Astrocyte of the spinal cord (primary cell): ENCODE measurements at places on chromosomes 16 and 17.
A peak's percentile ranks its signal among the peaks of the same experiment; 100 is the strongest.

- DNase-seq: no peak
These were observed 18.5 kb downstream of the MRPL45 start for GRCh38 chr17:38315497-38315896.

- no peak for DNase-seq
These were observed 89.0 kb downstream of the SLC39A11 start for GRCh38 chr17:73003487-73003886.

DNA sequence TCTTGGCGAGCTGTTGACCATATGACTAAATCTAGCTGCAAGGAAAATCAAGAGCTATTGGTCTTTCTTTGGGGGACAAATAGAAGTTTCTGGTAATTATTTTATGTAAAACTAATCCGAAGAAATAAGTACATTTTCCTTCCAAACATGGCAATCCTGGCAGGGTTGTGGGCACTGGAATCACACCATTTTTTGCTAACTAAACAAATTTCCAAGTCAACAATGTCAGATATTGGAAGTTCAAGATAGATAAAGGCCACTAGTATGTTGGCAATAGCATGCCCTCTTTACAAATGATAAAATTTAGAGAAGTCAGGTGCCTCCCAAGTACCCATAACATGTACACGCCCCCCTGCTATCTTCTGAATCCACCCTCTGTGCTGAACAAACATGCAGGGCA is 330.4 kb downstream of the CDH13 start:
- no peak for DNase-seq

GRCh38 chr16:49684696-49685095 is 171.2 kb downstream of the ZNF423 start:
- no peak for DNase-seq

DNA sequence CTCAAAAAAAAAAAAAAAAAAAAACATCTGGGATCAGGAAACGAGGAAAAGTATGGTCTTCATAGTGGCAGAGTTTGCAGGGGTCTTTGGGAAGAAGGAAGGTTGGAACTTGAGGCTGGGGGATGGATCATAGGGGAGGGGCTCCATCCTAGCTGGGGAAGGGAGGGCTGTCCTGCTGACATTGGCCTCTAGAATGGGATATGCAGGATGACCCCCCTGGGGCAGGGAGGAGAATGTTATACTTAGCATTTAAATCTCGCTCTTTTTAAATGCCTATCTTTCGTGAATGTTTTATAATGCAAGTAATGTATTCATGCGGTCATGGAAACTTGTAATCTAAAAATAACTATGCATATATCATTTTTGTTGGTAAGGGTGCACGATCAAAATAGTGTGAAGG is 33.2 kb downstream of the TMEM235 start:
- no peak for DNase-seq

- no peak for DNase-seq
These were observed 151.6 kb downstream of the FTO start for GRCh38 chr16:53855511-53855910.

GRCh38 chr16:1308036-1308976 is 1.1 kb upstream of the UBE2I start:
- peak; percentile 38 for DNase-seq

DNA sequence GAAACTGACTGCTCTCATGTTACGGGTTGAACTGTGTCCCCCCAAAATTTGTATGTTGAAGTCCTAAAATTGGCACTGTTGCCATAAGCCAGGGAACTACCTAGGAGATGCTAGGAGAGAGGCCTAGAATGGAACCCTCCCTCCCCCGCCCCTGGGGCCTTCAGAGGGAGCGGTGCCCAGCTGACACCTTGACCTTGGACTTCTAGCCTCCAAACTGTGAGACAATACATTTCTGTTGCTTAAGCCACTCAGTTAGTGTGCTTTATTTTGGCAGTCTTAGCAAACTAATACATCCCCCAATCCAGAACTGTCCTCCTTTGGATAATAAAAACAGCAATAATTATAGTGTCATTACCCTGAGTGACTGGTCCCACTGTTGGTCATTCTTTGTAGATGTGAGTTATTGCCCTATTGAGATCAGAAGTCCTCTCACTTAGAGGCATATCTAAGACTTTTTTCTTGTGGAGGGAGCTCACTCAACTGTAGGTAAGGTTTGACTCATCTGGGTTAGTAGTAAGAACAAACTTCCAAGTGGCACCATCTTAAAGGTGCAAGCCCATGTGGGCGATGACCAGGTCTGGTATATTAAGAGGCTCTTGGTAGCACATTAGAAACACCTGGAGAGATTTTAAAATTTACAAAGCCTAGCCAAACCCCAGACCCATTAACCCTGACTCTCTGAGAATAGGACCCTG is 93.0 kb upstream of the HLF start:
- DNase-seq: no peak

GRCh38 chr17:59829217-59830006 is 63.3 kb downstream of the TUBD1 start:
- peak; percentile 99 for DNase-seq

GRCh38 chr16:77457046-77457445 is 22.2 kb upstream of the ADAMTS18 start:
- DNase-seq: peak; percentile 62

- DNase-seq: no peak
These were observed 55.7 kb downstream of the ABR start for GRCh38 chr17:1123921-1124715.

DNA sequence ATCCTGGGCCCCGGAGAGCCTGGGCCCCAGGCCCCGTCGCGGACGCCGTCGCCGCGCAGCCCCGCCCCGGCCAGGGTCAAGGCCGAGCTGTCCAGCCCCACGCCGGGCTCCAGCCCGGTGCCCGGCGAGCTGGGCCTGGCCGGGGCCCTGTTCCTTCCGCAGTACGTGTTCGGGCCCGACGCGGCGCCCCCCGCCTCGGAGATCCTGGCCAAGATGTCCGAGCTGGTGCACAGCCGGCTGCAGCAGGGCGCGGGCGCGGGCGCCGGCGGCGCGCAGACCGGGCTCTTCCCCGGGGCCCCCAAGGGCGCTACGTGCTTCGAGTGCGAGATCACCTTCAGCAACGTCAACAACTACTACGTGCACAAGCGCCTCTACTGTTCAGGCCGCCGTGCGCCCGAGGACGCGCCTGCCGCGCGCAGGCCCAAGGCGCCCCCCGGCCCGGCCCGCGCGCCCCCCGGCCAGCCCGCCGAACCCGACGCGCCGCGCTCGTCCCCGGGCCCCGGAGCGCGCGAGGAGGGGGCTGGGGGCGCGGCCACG is 36.8 kb upstream of the ZC3H18 start:
- DNase-seq: peak; percentile 41

DNA sequence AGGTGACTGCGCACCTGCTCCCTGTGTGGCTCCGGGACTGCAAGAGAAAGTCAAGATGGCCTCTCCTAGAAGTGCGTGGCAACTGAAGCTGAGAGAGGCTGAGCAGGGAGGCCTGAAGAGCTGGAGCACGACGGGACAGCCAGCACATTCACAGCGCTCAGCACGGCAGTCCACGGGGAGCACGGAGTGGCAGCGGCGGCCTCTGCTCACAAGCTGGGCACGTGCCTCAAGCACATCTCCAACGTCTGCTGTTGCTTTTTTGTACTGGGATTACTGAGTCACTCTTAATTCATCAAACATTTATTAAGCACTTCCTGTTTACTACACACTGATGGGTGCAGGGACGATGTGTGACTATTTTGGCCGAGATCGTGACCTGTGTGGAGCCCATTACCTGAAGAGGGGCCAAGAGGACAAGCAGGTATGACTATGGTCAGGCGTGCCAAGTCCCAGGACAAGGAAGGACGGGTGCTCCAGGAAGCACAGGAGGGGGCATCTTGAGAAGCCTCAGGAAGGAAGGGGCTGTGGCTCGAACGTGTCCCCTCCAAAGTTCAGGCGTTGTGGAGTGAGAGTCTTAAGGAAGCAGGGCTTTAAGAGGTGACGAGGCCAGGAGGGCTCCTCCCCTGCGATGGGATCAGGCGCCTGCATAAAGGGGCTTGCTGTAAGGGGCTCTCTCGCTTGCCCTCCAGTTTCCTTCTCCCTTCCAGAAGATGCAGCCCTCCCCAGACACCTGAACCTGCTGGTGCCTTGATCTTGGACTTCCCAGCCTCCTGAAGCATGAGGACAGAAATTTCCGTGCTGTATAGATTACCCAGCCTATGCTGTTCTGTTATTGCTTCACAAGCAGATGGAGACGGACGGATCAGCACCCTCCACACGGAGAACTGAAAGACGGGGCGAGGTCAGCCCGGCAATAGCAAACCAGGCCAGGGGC is 105.8 kb downstream of the ADCY9 start:
- DNase-seq: no peak

GRCh38 chr17:47819475-47819874 is 2.1 kb downstream of the OSBPL7 start:
- no peak for DNase-seq

DNA sequence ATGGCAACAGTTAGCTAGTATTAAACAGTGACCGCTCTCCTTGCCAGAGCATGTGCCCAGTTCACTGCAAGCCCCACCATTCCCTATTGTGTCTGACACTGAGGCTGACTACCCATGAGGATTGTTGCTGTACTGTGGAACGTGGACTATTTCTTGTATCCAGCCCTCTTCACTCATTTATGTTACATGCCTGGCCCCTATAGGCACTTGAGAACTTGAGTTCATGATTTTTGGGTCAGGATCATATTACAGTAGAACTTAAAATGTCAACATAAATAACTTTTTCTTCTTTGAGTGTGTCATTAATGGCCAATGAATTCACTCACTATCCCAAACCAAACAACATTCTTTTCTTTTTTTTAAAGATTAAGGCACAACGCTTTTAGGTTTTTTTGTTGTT is 55.7 kb downstream of the LYRM1 start:
- DNase-seq: no peak

GRCh38 chr16:84029297-84030047 is 13.1 kb downstream of the SLC38A8 start:
- no peak for DNase-seq

GRCh38 chr16:35409503-35409902 is 1950.1 kb downstream of the TP53TG3F start:
- DNase-seq: no peak

- no peak for DNase-seq
These were observed 20.4 kb downstream of the CA4 start for GRCh38 chr17:60169921-60170817.

GRCh38 chr17:80847496-80848230 is 144.0 kb upstream of the CHMP6 start:
- DNase-seq: no peak

DNA sequence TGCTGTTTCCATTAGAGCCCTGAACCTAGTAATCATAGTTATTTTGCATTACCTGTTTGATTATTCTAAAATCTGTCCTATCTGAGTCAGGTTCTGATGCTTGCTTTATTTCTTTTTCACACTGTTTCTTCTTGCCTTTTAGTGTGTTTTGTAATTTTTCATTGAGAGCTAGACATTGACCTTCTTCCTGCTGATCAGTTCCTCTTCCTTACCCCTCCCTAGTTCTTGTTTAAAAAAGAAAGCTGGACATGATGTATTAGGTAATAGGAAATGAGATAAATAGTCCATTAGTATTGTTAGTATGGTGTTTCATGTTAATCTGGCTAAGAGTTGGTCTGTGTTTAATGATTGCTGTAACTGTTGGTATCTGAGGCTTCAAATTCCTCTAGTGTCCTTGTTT is 13.4 kb downstream of the WWP2 start:
- no peak for DNase-seq

GRCh38 chr17:40247926-40248495 is 28.9 kb downstream of the WIPF2 start:
- no peak for DNase-seq

DNA sequence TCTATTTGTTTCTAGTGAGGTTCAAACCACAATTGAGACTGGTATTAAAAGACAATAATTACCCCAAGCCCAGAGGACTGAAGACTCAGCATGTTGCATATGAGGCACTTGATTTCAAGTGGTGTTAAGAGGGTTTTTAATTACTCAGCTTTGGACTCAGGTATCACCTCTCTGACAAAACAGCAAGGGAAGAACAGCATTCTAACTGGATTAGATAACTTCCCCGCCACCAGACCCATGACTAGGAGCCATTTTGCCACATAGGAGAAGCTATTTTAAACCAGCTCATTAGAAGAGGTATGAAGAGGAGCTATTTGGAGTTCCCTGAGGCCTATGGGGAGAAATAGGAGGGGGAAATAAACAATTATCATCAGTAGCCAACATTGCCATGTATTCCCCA is 226.1 kb upstream of the TOX3 start:
- no peak for DNase-seq

- DNase-seq: no peak
These were observed 22.5 kb downstream of the HSBP1 start for GRCh38 chr16:83830091-83830768.

- DNase-seq: no peak
These were observed 8.2 kb downstream of the CRAMP1 start for GRCh38 chr16:1620391-1620790.

- no peak for DNase-seq
These were observed 10.2 kb downstream of the MARCHF10 start for GRCh38 chr17:62797959-62798358.

- no peak for DNase-seq
These were observed 10.9 kb upstream of the KAT7 start for GRCh38 chr17:49777563-49777962.

GRCh38 chr16:69909043-69909442 is 42.1 kb upstream of the CLEC18A start:
- DNase-seq: no peak

DNA sequence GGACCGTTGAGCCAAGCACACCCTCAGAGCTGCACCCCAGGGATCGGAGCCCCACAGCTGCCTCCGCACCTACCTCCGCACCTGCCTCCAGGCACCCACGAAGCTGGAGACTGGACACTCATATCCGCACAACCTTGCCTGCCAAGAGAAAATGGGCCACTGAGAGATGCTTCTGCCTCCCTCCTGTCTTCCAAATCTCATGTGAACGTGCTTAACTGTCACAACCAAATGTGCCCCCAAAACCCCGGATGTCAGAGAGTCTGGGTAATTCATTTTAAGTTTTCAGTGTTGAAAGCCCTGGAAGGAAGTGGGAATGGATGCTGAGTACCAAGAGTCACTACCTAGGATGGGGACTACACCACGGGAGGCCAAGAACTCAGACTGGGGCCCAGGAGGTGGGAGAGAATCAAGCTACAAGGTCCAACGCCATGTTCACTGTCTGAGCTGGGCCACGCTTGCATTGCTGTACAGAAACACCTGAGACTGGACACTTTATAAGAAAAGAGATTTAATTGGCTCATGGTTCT is 49.5 kb upstream of the MEAK7 start:
- no peak for DNase-seq

GRCh38 chr16:81003610-81004460 is 2.9 kb downstream of the CMC2 start:
- no peak for DNase-seq

DNA sequence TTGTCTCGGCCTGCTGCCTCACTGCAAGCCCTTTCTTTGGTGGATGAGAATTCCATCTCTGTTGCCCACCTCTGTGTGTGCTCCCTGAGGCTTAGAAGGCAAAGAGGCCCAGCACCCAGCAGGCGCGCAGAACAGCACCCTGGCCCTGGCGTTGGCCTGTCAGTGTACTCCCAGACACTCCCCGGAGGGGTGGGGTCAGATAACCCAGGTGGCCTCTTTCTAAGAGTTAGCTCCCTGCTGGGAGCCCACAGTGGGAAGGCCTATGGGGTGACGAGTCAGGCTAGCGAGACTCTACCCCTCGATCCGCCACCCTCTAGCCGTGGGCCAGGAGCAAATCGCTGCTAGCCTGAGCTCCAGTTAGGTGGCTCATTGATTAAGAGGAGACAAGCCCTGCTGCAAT is 38.1 kb downstream of the SRL start:
- DNase-seq: no peak

- no peak for DNase-seq
These were observed 985 bp upstream of the C17orf107 start for GRCh38 chr17:4898351-4898750.

- DNase-seq: no peak
These were observed 19.3 kb downstream of the PHKB start for GRCh38 chr16:47480410-47480809.
